Activated naive CD8-positive, alpha-beta T cell treated with anti-CD3 and anti-CD28 coated beads for 36 hours (primary cell): ENCODE measurements at places on chromosomes 7 and 10.

DNA sequence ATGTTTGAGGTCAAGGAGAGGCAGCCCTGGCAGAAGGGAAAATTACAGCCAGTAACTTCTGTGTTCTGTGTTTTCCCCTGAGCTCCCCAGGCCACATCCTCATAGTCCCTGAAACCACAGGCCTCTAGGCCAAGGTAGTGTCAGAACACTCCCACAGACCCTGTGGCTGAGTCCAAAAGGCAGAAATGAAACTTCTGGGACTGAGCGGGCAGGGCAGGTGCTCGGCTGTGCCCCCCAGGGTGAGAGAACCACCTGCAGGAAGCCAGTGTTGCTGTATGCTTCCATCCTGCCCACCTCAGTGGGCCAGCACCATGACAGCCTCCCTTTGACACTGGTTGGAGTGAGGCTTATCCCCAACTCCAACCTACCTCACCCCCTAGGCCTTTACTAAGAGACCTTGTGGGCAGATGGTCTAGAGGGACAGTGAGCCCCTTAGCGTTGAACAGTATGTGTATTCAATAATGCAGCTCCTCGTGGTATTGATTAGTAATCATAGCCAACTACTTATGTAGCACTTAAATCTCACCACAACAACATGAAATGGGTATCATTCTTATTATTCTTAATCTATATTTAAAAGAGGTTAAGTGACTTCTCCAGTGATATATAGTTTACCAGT is 30.3 kb downstream of the PIK3CG start:
- peak; percentile 33 for DNase-seq

GRCh38 chr10:24287559-24288195 is 78.7 kb downstream of the KIAA1217 start:
- DNase-seq = no peak

DNA sequence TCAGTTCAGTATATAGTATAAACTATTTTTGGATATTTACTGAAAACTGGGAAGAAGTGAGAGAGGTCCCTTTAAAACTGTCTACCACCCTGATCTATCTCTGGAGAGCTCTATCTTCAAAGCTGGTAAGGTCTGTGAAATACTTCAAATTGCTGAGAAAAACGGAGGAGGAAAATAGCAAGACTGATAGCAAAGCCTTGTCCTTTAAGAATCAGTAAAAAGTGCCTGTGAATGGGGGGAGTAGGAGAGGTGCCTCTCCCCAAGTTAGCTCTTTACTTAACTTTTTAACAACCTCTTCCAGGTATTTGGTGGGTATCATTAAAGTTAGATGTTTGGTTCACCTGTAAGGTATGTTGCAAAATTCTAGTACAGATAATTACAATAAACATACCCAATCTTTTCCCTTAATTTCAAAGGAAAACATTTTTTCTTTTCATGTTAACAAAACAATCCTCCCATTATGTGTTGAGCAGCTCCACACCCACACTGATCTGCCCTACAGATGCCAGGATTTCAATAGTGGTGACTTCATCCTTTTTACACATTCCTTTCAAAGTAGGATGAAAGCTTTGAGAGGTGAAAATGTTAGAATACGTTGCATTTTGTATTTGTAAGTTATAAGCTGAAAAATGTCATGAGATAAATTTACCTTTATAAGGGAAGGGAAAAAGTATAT is 149.2 kb downstream of the CRPPA start:
- no peak for DNase-seq

GRCh38 chr10:96670786-96671185 is 49.5 kb downstream of the PIK3AP1 start:
- no peak for DNase-seq

DNA sequence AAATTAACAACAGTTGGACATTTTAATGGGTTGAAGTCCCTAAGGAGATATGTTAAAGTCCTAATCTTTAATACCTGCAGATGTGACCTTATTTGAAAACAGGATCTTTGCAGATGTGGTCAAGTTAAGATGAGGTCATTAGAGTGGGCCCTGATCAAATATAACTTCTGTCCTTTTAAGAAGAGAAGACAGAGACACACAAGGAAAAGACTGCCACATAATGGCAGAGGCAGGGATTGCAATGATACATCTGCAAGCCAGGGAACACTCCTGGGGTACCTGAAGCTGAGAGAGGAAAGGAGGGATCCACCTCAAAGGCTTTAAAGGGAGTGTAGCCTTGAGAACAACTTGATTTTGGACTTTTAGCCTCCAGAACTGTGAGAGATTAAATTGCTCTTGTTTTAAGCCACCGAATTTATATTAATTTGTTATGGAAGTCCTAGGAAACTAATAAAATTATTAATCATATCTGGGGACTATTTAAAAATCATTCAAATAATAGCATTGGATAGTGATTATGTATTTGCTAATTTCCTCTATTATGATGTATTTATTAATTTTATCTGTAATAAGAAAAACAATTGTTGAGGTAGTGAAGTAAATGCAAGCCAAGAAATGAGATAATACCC is 700.0 kb upstream of the PCDH15 start:
- no peak for DNase-seq

DNA sequence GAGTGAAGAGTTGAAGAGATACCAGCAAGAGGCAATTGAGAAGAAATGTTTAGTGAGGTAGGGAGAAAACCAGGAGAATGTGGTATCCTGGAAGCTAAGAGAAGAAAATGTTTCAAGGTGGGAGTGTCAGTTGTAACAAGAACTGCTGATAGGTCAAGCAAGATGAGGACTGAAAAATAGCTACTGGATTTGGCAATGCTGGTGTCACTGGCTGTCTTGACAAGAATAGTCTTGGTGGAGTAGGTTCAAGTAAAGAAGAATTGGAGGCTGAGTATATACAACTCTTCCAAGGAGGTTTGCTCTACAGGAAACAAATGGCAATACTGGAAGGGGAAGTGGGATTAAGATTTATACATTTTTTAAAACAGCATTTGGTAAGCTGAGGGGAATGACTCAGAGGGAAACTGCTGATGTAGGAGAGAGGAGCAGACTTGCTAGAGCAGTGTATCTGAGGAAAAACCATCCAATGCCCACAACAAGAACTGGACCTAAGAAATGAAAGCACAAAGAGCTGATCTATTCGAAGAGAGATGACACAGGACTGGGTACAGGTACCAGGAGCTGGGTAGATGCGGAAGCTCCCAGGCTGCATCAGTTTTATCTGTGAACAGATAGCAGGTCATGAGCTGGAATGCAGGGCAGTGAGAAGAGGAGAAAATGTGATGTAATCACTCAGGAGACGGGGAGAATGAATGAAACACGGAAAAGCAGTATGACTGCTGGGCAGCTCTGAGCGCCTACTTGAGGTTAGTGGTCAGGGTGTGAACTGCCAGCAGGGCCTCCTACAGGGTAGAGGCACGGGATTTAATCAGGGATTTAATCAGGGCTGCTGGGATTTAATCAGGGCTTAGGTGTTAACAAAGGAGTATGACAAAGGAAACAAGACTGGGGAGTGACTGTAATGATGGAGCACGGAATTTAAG is 34.5 kb downstream of the FAM25A start:
- DNase-seq = no peak

DNA sequence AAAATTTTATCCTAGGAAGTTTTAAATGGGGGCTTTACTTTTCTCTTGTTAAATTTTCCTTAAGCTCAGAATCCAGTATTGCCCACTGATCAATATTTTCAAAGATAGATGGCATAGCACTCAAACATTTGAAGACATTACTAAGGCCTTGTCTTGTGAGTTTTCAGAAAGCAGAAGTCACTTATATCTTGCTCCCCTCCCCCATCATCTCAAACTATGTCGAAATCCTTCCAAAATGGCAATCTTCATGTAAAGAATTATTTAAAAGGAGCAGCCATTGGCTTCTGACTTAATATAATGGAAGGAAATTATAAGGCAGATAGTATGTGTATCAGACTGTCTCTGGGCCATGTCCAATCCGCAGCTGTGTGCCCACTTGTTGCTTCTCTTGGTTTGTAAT is 553.5 kb upstream of the C7orf33 start:
- no peak for DNase-seq

- no peak for DNase-seq
Observed at GRCh38 chr7:104790440-104790839, 223.6 kb upstream of the KMT2E start.

GRCh38 chr10:69051303-69051702 is 36.6 kb upstream of the SRGN start:
- peak; percentile 40 for DNase-seq

DNA sequence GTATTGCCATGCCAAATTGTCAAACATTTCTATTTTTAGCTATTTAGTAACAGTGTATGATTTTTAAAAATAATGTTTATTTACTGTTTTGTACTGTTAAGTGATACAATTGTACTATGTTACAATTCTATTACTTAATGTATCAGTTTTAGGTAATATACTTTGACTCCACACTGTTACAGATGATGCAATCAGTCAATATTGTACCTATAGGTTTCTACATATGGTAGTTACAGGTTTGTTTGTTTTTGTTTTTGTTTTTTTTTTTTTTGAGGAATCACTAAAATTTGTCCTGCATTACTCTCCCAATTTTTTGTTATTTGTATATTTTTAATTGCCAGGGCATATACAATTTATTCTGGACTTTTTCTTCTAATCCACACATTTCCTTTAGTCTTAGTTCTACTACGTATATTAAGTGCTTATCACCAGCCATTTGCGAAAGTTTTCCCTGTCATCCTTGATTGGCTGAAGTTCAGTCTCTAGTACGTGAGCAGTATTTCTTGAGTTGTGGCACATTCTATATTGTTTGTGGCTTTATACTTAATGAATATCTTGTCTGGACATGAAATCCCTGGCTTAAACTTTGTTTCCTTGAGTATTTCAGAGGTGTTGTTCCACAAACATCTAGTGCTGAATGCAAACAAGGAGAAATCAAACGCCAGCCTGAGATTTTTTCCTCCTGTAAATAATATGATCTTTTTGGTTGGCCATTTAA is 114.1 kb downstream of the MAGI2 start:
- DNase-seq = no peak

- no peak for DNase-seq
Observed at GRCh38 chr7:32673275-32673983, 178.1 kb downstream of the AVL9 start.
